Endothelial cell of umbilical vein (primary cell): ENCODE measurements at places on chromosomes 1 and 21.
A peak's percentile ranks its signal among the peaks of the same experiment; 100 is the strongest.

DNA sequence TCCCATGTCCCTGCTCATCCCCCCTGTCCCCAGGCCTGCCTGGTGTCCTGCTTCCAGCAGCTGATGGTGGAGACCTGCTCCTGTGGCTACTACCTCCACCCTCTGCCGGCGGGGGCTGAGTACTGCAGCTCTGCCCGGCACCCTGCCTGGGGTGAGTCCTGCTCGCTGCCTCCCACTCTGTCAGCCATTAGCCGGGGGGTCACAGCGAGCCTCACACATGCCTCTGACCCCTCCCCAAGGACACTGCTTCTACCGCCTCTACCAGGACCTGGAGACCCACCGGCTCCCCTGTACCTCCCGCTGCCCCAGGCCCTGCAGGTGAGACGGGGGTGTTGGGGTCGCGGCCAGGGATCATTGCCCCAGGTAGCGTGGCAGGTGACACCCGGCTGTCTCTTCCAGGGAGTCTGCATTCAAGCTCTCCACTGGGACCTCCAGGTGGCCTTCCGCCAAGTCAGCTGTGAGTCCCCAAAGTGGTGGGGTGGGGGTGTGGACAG is 10.0 kb downstream of the SCNN1D start:
- DNase-seq = peak; percentile 47

DNA sequence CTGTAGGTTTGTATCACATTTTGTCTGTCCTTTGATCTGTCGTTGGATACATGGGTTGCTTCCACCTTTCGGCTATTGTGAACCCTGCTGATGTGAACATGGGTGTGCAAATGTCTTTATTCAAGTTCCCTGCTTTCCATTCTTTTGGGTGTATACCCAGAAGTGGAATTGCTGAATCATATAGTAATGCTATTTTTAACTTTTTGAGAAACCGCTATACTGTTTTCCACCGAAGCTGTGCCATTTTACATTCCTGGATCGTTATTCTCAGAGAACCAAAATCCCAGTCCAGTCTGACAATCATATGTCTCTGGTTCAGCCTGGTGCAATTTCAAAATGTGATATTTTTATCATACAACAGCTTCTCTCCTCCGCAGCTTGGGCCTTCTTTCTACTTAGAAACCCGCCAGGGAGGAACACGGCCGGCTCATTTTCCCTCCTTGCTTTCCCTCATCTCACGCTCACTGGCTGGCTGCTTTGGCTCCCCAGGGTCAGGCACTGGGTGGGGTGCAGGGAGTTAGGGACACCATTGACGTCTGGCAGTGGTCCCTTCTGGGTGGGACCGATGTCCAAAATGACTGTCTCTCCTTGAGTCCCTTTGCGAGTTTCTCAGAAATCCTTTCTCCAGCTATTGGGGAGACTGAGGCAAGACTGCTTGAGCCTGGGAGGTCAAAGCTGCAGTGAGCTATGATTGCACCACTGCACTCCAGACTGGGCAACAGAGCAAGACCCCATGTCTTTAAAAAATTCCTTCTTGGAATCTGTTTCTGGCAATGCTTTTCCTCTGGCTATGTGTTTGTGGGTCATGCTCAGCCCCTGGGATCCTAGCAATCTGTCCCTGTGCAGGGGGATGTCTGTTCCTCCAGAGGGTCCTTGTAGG is 73.5 kb upstream of the AKT3 start:
- no peak for DNase-seq

- DNase-seq = no peak
Measured at GRCh38 chr1:153786038-153786790, 11.0 kb downstream of the SLC27A3 start.

DNA sequence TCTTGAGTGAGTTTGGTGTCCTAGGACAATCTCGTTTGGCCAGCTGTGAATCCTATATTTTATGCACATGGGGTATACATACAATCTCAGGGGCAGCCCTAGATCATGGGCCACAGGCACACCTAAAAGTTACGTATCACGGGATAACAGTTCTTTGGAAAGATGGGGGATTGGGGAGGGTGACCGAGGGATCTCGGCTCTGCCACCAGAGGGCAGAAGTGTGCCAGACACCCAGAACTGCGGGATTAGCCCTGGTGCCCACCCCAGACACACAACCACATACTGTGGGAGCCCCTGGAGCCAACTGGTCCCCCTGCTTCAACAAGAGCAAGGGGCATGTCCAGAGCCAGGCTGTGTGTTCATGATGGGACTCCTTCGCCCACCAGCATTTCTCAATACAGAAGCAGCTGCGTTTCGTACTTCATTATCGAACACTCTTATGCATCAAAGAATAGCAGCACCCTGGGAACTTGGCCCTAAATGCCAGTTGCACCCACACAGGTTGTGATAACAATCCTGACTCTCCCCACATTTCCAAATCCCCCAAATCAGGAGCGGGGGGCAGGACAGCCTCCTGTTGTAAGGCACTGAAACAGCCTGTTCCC is 37.4 kb downstream of the TMCO4 start:
- DNase-seq = peak; percentile 50

- DNase-seq = no peak
Measured at GRCh38 chr21:29557931-29558725, 259.4 kb downstream of the BACH1 start.

GRCh38 chr1:154519591-154519991 is 17.4 kb upstream of the SHE start:
- no peak for DNase-seq

- peak; percentile 62 for DNase-seq
Measured at GRCh38 chr1:202968895-202969295, 1.8 kb upstream of the CYB5R1 start.

DNA sequence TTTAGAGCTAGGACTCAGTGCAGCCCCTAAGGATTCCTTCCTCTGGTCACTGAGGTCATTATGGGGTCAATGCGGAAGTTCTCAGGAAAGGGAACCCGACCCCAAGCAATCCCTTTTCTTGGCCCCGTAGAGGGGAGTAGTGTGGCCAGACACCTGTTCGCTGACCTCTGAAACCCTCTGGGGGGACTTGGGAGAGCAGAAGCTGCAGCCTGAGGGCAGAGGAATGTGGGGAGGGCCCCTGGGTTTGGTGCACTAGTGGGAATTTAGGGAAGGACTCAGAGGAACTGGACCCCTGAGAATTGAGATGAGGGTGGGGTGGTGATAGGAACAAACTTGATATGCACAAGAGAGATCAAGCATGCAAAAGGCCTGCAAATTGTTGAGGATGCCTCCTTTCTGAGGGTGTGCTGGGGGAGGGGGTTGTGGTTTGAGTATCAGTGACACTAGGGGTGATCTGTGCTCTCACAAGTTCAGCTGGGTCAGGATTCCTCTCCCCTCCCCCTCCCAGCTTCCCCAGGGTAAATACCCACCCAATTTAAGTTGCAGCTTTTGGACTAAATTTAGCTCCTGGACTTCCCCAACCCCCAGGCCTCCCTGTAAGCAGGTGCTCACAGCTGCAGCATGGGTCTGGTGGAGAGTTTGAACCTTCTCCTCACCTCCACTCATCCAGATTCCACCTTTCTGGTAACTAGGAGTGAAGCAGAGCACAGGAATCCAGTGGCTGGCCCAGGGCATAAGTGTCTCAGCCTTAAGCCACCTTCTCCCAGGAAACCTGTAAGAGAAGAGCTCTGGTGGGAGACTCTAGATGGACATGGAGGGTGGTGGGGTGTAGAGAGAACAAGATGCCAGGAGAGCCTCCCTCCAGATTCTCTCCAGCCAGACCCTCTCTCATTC is 13.5 kb downstream of the ADAMTSL4 start:
- peak; percentile 35 for DNase-seq

DNA sequence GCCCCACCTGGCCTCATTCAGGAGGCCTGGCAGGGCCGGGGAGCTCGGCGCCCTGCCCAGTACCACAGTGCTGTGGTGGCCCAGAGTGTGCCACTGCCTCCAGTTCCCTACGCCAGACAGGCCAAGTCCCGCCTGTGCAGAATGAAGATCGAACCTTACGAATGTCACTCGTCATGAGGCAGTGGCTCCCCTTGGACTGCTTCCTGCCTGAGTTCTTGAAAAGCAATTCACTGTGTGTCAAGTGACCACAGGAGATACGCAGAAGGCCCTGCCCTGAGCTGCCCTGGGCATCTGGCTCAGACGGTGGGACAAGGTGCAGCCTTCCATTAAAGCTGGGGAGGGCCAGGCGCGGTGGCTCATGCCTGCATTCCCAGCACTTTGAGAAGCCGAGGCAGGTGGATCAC is 49.6 kb upstream of the LRP8 start:
- DNase-seq = no peak

DNA sequence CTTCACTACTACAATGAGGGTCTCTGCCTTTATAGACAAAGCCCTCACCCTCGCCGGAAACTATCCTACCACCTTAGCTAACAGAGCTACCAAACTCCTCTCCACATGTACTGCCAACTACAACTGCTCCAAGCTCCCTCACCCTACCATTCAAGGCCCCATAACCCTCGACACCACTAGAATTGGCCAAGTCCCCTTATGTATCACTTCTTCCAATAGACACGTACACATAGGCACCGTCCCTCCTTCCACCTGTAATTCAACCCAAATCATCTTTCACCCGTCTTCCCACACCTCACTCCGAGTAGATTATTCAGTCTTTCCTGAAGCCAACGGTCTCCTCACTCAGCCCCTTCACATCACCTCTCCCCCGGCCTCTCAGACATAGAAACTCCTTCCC is 19.7 kb upstream of the CA6 start:
- no peak for DNase-seq

DNA sequence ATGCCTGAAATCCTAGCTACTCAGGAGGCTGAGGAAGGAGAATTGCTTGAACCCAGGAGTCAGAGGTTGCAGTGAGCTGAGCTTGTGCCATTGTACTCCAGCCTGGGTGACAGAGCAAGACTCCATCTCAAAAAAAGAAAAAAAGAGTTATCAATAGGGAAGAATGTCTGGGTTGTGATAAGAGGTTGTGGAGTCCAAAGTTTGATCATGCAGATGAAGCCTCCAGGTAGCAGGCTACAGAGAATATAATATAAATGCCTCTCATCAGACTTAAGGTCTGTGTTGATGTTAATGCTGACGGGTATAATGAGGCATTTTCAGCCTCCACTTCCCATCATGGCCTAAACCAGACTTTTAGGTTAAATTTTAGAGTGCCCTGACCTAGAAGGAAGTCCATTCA is 24.6 kb downstream of the TLR5 start:
- DNase-seq = no peak

GRCh38 chr1:156727926-156728598 is at the start of gene METTL25B:
TSS of gene METTL25B (plus strand) at chr1:156728469. CDS start at chr1:156729105, 636 bp downstream.
- peak; percentile 53 for DNase-seq
